ENCODE measurements at places on chromosomes 7 and 10.

DNA sequence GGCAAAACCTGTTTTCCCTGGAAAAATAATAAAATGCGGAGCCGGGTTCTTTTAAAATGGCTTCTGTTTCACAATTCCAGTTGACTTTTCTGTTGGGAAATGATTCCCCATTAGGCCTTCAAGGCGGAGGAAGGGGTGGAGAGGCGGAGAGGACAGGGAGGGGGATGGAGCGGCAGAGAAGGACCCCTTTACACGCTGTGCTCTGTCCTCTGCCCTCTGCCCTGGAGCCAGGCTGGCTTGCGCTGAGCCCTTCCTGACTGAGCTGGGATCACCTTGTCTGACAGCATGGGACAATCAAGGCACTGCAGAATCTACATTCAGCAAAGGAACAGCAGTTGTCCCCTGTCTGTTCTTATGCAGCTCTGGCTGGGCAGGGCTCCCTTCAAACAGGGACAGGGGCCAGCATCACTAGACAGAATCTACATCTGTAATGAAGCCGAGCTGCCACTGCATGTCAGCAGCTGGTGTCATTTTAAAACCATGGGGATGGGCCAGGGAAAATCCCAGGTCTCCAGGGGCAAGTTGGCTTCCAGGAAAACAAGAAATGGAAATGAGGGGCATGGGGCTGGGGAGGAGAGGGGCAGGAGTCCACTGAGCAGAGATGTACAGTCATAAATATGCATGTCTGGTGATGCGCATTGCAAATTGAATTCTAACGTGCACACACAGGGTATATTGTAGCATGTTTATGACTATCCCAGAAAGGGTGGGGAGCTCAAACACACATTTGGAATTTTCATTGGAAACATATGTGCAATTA is 120.0 kb downstream of the MKX start:
- no peak for DNase-seq

DNA sequence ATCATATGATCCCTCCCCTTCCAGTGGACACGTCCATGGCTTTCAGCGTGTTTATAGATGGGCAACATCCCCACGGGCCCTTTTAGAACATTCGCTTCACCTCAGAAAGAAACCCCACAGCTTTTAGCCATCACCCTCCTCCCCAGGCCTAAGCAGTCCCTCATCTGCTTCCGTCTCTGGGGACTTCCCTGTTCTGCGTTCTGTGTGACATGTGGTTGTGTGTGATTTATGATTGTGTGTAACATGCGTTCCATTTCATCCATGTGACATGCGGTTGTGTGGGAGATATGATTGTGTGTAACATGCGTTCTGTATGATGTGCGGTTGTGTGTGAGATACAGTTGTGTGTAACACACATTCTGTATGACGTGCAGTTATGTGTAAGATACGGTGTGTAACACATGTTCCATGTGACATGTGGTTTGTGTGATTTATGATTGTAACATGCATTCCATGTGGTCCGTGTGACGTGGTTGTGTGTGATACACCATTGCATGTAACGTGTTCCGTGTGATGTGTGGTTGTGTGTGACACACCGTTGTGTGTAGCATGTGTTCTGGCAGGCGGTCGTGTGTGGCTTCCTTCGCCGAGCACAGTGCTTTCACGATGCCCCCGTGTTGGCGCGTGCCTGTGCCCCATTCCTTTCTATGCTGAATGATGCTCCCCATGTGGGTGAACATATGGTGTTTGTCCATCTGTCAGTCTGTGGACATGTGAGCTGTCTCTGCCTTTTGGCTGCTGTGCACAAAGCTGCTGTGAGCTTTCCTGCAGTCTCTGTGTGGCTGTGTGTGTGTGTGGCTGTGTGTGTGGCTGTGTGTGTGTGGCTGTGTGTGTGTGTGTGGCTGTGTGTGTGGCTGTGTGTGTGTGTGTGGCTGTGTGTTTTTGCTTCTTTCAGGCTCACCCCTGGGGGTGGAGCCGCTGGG is 26.2 kb downstream of the PWWP2B start:
- DNase-seq: no peak

DNA sequence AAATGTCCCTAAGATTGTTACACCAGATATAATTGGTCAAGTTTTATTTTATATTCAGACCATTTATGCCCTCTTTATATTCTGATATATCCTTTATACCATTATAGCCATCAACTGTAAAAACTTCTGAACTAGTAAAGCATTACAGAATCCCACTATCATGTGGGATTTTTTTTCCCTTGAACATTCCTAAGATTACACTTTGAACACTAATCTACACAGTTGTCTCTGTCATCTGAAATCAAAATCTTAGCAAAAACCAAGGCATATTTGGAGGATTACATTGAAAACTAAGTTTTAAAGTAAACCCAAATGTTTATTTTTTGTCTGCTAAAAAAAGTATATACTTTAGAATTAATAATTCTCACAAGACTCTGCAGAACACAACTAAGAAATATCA is 116.2 kb upstream of the GPR22 start:
- DNase-seq: no peak

DNA sequence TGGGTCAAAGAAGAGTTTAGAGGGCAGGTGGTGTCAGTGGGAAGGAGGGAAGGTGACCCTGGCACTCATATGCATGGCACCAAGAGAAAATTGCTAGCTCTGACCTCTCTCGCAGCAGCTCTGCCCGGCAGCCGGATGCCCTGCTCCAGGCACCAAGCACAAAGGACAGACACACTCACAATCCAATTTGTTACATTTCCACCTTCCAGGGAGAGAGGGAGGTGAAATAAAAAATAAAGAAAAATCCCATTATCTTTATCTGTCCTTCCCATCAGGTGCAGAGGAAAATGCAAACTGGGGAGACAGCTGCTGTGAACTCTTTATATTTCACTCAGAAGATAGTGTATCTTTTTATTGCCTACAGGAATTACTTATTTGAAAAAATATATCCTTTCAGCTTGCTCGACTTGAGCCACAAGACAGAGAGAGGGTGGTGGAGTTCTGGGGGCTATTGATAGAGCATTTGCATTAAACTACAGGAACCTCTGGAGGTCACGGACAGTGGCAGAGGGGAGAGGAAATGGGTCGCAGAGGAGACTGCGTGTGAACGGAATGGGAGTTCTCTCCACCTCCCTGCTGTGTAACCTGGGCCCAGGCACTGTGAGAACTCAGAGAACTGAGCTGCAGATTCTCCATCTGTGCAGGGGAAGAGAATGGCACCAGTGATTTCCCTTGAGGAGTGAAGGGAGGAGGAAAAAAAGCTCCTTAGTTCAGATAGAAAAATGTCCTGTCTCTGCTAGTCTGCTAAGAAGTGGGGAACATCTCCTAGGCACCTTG is 421.4 kb downstream of the PLXNA4 start:
- no peak for DNase-seq

GRCh38 chr10:35346248-35346647 is 9.9 kb downstream of the CCNY start:
- DNase-seq: no peak

DNA sequence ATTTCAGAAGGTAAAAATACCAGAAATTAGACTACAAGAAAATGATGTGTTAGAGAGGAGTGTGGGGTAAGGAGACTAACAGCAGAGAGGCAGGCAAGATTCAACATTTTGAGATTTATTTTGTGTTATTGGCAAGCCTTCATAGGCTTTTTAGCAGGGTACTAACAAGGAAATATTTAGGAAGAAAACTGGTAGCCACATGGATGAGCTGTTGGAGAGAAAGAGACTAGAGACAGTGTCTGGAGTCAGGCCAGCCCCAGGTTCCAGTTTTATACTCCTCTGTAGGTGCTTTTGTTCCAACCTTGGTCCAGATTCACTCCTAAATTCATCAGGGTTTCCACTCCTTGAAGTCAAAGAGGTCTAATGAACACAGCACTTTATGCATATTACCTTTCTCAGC is 41.1 kb downstream of the GPRIN2 start:
- no peak for DNase-seq

- DNase-seq: no peak
Measured at GRCh38 chr10:113644185-113645120, 19.4 kb downstream of the NRAP start.

Measured in central memory CD4-positive, alpha-beta T cell (primary cell).